Osteoblast (primary cell): ENCODE measurements at places on chromosomes 7 and 10.

DNA sequence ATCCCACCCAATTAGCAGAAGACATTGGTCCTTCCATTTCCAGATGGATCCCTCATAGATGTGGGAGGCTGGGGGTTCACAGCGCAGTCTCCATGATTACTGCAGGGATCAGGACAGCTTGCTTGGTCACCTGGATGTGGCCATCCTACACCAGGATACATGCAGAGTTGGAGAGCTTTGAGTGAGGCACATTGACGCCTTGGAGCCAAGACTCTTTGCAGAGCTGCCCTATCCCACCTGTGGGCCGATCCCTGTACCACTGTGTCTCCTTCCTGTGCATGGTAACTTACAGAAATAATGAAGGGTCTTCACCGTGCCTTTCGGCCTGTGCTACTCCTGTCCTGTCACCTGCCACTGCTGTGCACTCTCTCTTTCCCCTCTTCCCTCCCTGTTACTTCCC, 444.8 kb downstream of the GLRX3 start:
- no peak for DNase-seq

- peak; percentile 66 for DNase-seq
Measured at GRCh38 chr10:97069576-97070362, 116.0 kb downstream of the SLIT1 start.

DNA sequence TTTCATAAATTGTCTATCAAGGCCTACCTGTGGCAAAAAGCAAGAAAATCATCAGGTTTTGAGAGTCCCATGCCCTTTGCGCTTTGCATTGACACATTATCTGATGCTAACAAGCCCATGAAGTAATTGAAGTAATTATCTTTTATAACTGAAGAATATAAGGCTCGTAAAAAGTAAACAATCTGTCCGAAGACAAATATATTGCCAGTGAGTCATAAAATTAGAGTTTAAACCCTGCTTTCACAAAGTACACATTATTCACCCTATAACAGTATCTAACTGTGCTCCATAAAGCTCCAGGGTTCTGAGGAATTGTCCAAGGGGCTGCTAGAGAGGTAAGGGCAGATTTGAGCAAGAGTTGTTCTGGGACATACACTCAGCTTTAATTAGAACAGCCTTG, 102.3 kb upstream of the PPP1R3A start:
- DNase-seq = no peak

- DNase-seq = no peak
Measured at GRCh38 chr10:58300676-58301075, 31.7 kb downstream of the CISD1 start.

- DNase-seq = no peak
Measured at GRCh38 chr10:80448209-80448942, 5.7 kb upstream of the TSPAN14 start.
